ENCODE measurements at places on chromosomes 6 and 20.

DNA sequence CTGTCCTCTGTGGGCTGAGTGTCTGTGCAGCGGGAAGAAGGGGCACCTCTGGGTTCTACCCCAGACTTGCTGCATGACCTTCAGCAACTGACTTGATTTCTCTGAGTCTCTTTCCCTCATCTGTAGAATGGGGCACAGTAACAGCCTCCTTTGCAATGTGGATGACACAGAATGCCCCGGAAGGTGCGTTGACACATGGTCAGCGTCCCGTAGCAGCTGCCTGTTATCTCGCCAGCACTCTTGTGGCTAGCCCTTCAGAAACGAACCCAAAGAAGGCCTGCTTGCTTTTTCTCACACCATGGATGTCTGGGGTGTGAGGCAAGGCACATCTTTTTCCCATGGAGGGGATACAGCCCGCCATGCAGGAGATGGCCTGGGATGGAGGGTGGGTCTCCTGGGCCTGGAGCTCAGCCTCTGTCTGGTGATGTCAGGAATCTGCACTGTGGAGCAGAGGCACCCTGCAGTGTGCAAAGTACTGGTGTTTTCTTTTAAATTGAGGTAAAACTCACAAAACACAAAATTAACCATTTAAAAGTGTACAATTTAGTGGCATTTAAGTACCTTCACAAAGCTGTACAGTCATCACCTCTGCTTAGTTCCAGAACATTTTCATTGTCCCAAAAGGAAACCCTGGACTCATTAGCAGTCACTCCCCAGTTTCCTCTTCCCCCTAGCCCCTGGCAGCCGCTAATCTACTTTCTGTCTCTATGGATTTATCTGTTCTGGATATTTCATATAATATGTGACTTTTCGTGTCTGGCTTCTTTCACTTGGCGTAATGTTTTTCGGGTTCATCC is 59.8 kb upstream of the FAM83D start:
- DNase-seq: no peak
- peak overlapping the region; percentile 48 for H3K27ac ChIP-seq
- no peaks in the 10 kb centered on the region for H3K27me3 ChIP-seq
- H3K4me1 ChIP-seq: peaks cover 59% of the 10 kb centered on the region
- no peak overlapping the region for H3K4me3 ChIP-seq

GRCh38 chr20:11212902-11213301 is 539.1 kb upstream of the JAG1 start:
- no peaks in the 10 kb centered on the region for H3K36me3 ChIP-seq
- H3K27me3 ChIP-seq: no peaks in the 10 kb centered on the region

DNA sequence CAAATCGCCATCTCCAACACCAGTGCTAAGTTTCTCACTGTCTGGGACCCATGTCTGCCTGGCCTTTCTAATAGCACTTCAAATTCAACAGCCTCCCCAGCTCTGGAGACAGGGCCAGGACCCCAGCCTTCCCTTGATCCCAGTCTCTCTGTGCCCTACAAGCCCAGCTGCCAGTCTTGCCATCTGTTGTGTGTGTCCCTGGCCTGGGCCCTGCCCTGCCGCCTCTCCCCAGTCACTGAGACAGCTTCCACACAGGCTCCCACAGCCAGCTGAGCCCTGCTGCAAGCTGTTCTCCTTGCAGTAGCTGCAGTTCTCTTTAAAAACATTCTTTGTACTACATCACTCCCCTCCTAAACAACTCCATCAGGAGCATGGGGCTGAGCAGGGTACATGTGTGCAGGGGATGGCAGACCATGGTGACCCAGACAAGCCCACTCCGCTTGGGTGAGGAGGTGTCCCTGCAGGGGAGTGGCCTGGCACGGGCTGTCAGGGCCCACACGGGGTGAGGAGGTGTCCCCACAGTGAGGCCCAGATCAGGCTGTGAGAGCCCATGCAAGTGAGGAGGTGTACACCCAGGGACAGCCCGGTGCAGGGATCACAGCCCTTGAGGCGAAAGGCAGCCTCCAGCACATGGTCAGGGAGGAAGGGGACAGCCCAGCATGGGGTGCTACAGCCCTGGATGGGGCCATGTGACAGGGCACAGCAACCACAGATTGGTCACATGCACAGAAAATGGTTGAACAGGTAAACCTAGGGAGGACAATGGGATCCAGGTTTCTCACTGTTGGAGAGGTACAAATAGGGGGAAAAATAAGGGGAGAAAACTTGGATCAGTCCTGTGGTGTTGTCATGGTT is 16.2 kb downstream of the CST7 start:
- peaks cover 56% of the 10 kb centered on the region for H3K36me3 ChIP-seq
- no peak for DNase-seq
- no peaks in the 10 kb centered on the region for H3K27me3 ChIP-seq
- peaks cover 6% of the 10 kb centered on the region for H3K4me1 ChIP-seq
- no peak overlapping the region for H3K4me3 ChIP-seq

- H3K4me1 ChIP-seq: peaks cover 46% of the 10 kb centered on the region
- DNase-seq: no peak
- peaks cover 57% of the 10 kb centered on the region for H3K36me3 ChIP-seq
- H3K27ac ChIP-seq: no peak overlapping the region
- H3K4me3 ChIP-seq: no peak overlapping the region
These were observed 3.0 kb downstream of the ROMO1 start for GRCh38 chr20:35702051-35702823.

Data from activated CD4-positive, alpha-beta T cell treated with anti-CD3 and anti-CD28 coated beads, Interleukin-2, amount 10 ng/mL, durations not matched to agents 7 days and 5 days (primary cell).